ENCODE measurements at places on chromosomes 16 and 17. TPM values are rescaled to one million over a fixed set of nuclear protein-coding genes. Genes with fewer than 3 reads are reported as not detected.
A peak's percentile ranks its signal among the peaks of the same experiment; 100 is the strongest.

DNA sequence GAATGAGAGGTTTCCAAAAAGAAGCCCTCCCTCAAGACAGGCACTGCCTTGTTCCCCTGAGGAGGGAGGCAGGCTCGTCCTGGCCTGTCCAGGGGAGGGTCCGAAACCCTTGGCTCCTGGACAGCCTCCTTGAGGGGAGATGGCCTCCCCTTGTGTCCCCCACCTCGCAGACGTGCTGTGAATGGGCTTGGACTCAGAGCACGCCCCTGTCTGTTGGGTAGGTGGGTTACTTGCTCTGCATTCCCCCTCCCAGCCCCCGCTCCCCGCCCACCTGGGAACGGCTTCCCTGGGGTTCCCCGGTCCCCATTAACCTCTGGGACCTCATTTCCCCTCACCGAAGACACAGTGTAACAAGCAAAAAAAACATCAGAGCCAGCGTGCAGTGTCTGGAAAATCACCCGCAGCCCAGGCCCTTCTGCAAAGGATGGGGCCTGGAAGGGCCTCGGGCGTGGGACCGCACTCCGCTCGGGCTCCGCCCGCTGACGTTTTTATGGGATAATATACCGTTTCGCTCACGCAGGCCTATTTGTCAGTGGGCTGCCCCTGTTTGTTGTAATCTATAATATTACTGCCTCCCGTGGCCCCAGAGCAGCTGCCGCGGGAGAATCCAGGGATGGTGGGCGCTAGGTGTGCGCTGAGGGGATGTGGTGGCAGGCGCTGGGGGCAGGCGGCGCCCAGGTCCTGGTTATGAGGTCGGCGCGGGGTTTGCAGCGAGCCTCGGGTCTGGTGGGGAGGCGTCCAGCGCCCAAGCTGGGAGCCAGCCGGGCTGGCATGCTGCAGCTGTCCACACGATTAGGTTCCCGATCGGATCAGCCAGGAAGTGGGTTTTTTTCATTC, 11.1 kb downstream of the BAHCC1 start:
- H3K36me3 ChIP-seq, result no peaks in the 10 kb centered on the region
- no peaks in the 10 kb centered on the region for H3K4me1 ChIP-seq
- H3K27me3 ChIP-seq, result peaks cover 5% of the 10 kb centered on the region

GRCh38 chr17:48997103-48997826, at the start of gene IGF2BP1:
TSS of gene IGF2BP1 (plus strand) at chr17:48997385. CDS start at chr17:48997746, 361 bp downstream.
- DNase-seq, result no peak
- H3K4me3 ChIP-seq, result peak within 1 kb of the TSS; percentile 12
- peaks cover 74% of the 10 kb centered on the region for H3K27me3 ChIP-seq
- no peak within 1 kb of the TSS for H3K27ac ChIP-seq

MYCBPAP gene
- total RNA-seq, result 1.5 TPM

DNA sequence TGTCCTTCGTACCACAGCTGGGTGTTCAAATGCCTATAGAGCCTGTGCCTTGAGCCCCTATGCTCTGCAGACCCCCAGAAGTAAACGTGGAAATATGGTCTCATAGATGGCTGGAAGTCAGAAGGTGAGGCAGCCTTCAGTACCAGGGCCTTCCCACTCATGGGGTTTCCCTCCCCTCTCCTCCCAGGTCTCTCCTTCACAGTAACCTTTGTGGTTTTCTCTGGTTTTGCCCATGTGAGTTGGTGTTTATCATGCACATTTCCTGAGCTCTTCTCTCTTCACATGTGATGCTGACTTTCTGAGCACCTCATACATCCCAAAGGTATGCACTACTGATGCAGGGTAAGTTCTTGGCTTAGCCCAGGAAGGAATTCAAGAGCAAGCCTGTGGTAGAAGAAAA, 35.4 kb downstream of the TMEM114 start:
- H3K27ac ChIP-seq, result no peak overlapping the region
- H3K36me3 ChIP-seq, result no peaks in the 10 kb centered on the region
- no peaks in the 10 kb centered on the region for H3K27me3 ChIP-seq
- DNase-seq, result no peak

GRCh38 chr16:89378947-89379771, 111.2 kb downstream of the ANKRD11 start:
- H3K27ac ChIP-seq, result no peak overlapping the region
- no peaks in the 10 kb centered on the region for H3K36me3 ChIP-seq
- H3K27me3 ChIP-seq, result no peaks in the 10 kb centered on the region
- H3K4me3 ChIP-seq, result no peak overlapping the region
- peaks cover 40% of the 10 kb centered on the region for H3K4me1 ChIP-seq
- no peak for DNase-seq

CHST4 gene
- not detected for total RNA-seq

- DNase-seq, result no peak
- no peaks in the 10 kb centered on the region for H3K4me1 ChIP-seq
- no peaks in the 10 kb centered on the region for H3K36me3 ChIP-seq
Observed at GRCh38 chr17:5591966-5592365, 7.7 kb upstream of the NLRP1 start.

- no peaks in the 10 kb centered on the region for H3K27me3 ChIP-seq
- H3K4me1 ChIP-seq, result peaks cover 15% of the 10 kb centered on the region
- H3K4me3 ChIP-seq, result no peak overlapping the region
Observed at GRCh38 chr17:80807882-80808281, 183.8 kb upstream of the CHMP6 start.

DNA sequence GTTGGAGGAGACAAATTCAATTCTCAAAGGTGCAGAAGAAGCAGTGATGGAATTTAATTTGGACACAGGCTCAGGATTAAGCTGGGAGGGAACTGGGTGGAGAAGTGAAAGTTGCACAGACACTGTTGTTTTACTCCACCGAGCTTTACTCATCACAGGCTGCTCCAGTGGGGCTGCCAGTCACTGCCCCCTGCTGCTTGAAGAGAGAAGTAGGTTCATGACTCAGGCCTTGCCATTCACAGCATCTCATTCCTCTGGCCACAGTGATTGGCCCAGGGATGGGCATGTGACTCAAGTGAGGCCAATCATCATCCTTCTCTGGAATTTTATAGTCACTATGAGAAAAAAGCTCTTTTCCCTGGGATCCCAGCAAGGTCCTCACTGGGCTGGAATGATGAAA, 11.8 kb downstream of the GNAO1 start:
- H3K27me3 ChIP-seq, result no peaks in the 10 kb centered on the region
- H3K36me3 ChIP-seq, result no peaks in the 10 kb centered on the region
- peaks cover 54% of the 10 kb centered on the region for H3K4me1 ChIP-seq
- no peak overlapping the region for H3K27ac ChIP-seq
- no peak overlapping the region for H3K4me3 ChIP-seq

- H3K4me3 ChIP-seq, result peak overlapping the region; percentile 83
- no peaks in the 10 kb centered on the region for H3K36me3 ChIP-seq
- no peaks in the 10 kb centered on the region for H3K27me3 ChIP-seq
- peaks cover 10% of the 10 kb centered on the region for H3K4me1 ChIP-seq
Observed at GRCh38 chr17:67246653-67247415, 1.8 kb upstream of the HELZ start.

DNA sequence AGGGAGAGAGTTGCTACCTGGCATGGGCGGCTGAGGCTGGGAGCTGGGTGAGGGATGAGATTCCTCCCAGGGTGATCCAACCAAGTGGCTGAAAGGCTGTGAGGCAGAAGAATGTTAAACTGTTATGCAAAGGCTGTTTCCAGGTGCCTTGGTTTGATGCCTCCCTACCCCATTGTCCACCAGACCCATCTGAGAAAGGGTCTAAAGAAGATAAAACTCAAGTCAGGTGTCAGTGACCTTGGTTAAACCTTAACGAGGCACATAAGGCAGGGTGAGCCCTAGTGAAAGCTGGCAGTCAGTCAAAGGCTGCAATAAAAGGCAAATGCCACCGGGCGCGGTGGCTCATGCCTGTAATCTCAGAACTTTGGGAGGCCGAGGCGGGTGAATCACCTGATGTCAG, 23.8 kb downstream of the LDHD start:
- peaks cover 1% of the 10 kb centered on the region for H3K4me1 ChIP-seq
- DNase-seq, result no peak
- no peaks in the 10 kb centered on the region for H3K27me3 ChIP-seq
- H3K4me3 ChIP-seq, result no peak overlapping the region

DNA sequence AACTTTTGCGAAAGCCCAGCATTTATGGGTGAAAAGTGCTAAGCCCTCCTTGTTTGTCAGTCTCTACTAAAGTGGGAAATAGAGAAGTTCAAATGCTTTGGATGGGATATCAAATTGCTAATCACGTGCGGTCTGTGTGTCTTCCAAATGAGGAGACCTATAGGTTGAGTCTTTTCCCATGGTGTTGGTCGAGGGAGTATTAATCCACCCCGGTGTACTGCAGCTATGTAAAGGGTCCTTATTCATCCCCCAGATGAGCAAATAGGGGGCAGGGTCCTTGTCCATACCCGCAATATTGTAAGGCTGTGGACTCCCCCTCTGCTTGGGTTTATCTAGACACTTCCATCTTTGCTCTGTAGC, 14.6 kb downstream of the KIAA0513 start:
- H3K27ac ChIP-seq, result no peak overlapping the region
- H3K27me3 ChIP-seq, result no peaks in the 10 kb centered on the region
- no peak for DNase-seq
- H3K4me3 ChIP-seq, result no peak overlapping the region

CDH3 gene
- total RNA-seq, result 0.24 TPM

DNA sequence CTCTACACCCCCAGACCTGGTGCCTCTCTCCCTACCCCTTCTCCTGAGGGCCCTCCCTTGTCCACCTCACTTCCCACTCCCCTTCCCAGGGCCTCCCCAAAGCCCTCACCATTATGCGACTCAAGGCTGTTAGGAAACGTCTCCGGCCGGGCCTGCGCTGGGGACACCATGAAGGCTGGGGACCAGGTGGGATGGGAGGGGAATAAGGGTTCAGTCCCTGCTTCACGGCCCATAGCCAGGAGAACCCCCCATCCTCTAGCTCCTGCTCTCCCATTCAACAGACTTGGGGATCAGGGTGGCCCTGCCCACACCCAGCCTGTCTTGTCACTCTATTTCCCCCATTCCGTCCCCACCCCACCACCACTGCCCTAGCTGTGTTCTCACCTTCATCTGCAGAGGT, 2.1 kb downstream of the NEURL4 start:
- no peak overlapping the region for H3K27ac ChIP-seq
- H3K36me3 ChIP-seq, result peaks cover 54% of the 10 kb centered on the region
- no peak overlapping the region for H3K4me3 ChIP-seq
- H3K27me3 ChIP-seq, result no peaks in the 10 kb centered on the region

EPOP gene
- total RNA-seq, result 0.19 TPM

- no peaks in the 10 kb centered on the region for H3K36me3 ChIP-seq
- no peak overlapping the region for H3K4me3 ChIP-seq
- no peaks in the 10 kb centered on the region for H3K27me3 ChIP-seq
- peak; percentile 52 for DNase-seq
Observed at GRCh38 chr17:65455972-65456343, 105.5 kb downstream of the AXIN2 start.

DNA sequence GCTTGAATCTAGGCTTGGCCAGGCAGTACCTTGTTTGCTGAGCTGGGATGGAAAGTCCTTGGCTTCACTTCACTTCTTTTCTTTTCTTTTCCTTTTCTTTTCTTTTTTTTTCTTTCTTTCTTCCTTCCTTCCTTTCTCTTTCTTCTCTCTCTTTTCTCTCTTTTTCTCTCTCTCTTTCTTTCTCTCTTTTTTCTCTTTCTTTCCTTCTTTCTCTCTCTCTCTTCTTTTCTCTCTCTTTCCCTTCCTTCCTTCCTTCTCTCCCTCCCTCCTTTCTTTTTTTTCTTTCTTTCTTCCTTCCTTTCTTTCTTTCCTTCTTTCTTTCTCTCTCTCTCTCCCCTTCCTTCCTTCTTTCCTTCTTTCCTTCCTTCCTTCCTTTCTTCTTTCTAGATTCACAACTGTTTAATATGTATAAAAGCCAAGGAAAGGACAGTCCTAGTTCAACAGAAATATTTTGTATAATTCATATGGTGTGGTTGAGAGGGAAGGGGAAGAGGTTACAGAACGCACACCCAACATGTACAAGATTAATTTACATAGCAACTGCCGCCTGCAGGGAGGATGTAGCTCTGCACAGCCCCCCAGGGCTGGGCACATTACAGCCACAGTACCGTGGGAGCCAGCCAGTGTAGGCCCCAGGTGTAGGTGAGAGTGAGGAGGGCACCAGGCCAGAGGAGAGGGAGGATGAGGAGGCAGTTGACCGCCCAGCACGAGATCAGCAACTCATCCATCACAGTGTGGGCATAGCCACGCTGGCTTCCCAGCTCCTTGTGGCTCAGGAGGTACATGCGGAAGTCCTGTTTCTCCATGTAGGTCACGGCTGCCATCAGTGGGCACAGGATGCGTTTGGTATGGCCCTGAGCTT, 9.7 kb upstream of the ITGB3 start:
- no peak overlapping the region for H3K27ac ChIP-seq
- H3K4me3 ChIP-seq, result no peak overlapping the region
- H3K36me3 ChIP-seq, result no peaks in the 10 kb centered on the region
- DNase-seq, result no peak
- no peaks in the 10 kb centered on the region for H3K4me1 ChIP-seq

OMG gene
- total RNA-seq, result 1.0 TPM

DNA sequence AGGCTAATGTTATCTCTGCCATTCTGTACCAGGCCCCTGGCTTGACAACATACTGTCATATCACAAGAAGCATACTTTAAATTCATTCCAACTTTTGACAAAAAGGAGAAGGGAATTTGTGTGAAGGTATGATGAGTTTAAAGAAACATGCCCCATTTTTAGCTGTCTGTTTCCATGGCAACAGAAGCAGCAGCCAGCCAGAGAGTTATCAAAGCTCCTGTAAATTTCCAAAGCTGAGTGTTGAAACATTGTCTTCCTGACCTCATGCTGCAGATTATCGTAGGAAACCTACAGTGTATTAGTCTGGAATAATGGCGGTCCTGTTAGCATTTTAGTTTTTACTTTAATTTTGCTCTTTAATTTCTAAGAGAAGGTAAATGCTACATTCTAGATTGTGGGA, 124.9 kb downstream of the MRTFB start:
- H3K27me3 ChIP-seq, result no peaks in the 10 kb centered on the region
- peaks cover 5% of the 10 kb centered on the region for H3K4me1 ChIP-seq
- H3K4me3 ChIP-seq, result no peak overlapping the region
- H3K27ac ChIP-seq, result no peak overlapping the region

CTRB2 gene
- not detected for total RNA-seq

- H3K4me3 ChIP-seq, result no peak overlapping the region
- H3K4me1 ChIP-seq, result no peaks in the 10 kb centered on the region
- H3K27me3 ChIP-seq, result no peaks in the 10 kb centered on the region
- no peak for DNase-seq
- no peaks in the 10 kb centered on the region for H3K36me3 ChIP-seq
Observed at GRCh38 chr16:6663668-6664067, 669.0 kb upstream of the RBFOX1 start.

GRCh38 chr17:39622380-39623006, 4.3 kb upstream of the PPP1R1B start:
- H3K27me3 ChIP-seq, result peaks cover 3% of the 10 kb centered on the region
- peak overlapping the region; percentile 41 for H3K4me3 ChIP-seq
- peaks cover 7% of the 10 kb centered on the region for H3K4me1 ChIP-seq
- DNase-seq, result no peak
- H3K27ac ChIP-seq, result no peak overlapping the region

GRCh38 chr17:17937201-17937853, 34.9 kb downstream of the TOM1L2 start:
- no peak overlapping the region for H3K27ac ChIP-seq
- no peak overlapping the region for H3K4me3 ChIP-seq
- H3K27me3 ChIP-seq, result no peaks in the 10 kb centered on the region
- DNase-seq, result no peak
